ENCODE measurements at places on chromosomes 3 and 15. TPM values are rescaled to one million over a fixed set of nuclear protein-coding genes. Genes with fewer than 3 reads are reported as not detected.

- no peak for DNase-seq
Observed at GRCh38 chr3:121924734-121925133, 30.5 kb downstream of the SLC15A2 start.

DNA sequence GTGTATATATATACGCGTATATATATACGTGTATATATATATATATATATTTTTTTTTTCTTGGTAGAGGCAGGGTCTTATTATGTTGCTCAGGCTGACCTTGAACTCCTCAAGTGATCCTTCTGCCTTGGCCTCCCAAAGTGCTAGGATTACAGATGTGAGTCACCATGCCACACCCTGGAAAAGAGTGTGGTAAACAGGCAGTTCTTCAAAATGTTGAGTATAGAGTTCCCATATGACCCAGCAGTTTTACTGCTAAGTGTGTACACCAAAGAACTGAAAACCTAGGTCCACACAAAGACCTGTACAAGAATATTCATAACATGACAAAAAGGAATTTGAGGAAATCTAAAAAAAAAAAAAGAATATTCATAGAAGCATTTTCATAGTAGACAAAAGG is 71.8 kb upstream of the GCNT3 start:
- no peak for DNase-seq

GRCh38 chr15:94258246-94258645 is 26.9 kb downstream of the MCTP2 start:
- DNase-seq, result no peak

- no peak for DNase-seq
Observed at GRCh38 chr3:164418414-164418813, 659.9 kb downstream of the SI start.

GRCh38 chr15:90033006-90033405 is 31.9 kb downstream of the ZNF710 start:
- DNase-seq, result no peak

GRCh38 chr3:109702252-109702651 is 364.9 kb upstream of the DPPA4 start:
- DNase-seq, result no peak

DNA sequence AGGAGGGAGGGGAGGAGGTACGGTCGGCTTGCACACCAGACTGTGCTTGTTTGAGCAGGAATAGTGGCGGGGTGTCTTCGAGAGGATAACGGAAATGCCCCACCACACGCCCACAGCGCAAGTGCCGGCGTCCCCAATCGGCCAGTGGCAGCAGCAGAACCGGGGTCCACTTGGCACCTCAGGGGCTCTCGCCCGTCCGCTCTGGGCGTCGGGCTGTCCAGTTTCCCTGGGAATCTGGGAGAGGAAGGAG is 53.7 kb downstream of the CCDC54 start:
- DNase-seq, result no peak

DNA sequence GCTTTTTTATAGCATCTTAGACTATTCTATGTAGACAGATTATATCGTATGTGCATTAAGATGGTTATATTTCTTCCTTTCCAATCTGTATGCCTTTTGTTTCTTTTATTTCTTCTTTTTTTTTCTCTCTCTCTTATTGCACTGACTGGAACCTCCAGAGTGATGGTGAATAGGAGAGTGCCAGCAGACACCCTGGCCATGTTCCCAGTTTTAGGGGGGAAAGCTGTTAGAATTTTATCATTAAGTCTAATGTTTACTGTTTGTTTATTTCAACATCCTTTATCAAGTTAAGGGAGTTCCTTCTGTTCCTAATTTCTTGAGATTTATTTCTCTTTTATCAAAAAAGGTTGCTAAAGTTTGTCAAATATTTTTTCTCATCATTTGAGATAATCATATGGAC is 116.6 kb upstream of the LRTM1 start:
- no peak for DNase-seq

DNA sequence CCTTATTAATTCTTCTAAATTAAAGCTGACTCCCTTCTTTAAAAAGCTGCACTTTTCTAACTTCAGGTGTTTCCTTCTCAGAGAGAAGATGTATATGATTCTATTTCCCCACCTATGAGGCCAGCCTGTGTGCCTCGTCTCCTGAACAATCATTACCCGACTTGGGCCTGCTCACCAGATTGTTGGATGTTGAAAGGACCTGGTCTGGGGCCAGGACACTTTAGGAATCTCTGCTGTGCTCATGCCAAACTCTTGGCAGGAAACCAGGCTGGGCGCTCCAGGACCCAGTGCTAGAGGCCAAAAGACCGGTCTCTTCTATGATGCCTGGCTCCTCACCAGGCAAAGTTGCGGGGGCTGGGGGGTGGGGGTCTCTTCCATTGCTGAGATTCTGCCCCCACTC is 16.9 kb upstream of the LRRC31 start:
- DNase-seq, result no peak

GRCh38 chr15:22908830-22909229 is 70.4 kb downstream of the NIPA2 start:
- no peak for DNase-seq

GRCh38 chr3:179398574-179399231 is 51.2 kb downstream of the MFN1 start:
- DNase-seq, result no peak

DNA sequence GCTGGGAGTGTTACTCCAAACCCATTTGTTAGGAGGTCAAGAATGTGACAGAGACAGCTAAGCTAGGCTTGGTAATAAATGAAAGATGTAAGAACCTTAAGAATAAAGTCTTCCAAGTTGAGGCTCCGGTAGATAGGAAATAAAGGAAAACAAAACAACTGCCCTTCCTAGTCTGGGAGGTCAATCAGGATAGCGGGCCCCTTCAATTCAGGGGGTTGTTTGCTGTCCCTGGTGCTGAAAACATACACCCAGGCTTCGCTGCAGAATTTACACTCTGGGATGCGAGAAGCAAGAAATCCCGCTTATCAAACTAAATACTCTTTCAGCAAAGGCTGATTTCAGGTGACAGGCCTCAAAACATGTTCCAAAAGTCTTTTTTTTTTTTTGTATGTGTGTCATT is 393.4 kb downstream of the NTRK3 start:
- no peak for DNase-seq

DNA sequence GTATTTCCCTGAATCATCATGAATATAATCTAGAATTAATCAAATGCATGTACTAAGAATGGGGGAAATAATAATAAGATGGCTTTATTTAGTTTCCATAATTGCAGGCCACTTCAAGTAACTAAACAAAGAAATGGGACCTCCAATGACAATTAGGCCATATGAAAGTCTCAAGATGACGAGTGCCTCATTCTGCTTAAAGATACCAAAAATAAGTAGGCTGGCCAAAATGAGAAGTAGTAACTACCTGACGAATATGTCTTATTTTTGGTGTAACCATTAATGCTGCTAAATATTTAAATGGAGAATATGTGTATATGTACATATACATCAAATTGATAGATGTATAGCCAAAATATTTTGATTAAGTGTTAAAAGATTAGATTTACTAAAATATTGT is 932.6 kb downstream of the EPHA3 start:
- DNase-seq, result no peak

GRCh38 chr3:160886421-160886820 is 130.4 kb downstream of the PPM1L start:
- DNase-seq, result no peak

GRCh38 chr3:36678216-36679013 is 85.9 kb downstream of the DCLK3 start:
- no peak for DNase-seq

DNA sequence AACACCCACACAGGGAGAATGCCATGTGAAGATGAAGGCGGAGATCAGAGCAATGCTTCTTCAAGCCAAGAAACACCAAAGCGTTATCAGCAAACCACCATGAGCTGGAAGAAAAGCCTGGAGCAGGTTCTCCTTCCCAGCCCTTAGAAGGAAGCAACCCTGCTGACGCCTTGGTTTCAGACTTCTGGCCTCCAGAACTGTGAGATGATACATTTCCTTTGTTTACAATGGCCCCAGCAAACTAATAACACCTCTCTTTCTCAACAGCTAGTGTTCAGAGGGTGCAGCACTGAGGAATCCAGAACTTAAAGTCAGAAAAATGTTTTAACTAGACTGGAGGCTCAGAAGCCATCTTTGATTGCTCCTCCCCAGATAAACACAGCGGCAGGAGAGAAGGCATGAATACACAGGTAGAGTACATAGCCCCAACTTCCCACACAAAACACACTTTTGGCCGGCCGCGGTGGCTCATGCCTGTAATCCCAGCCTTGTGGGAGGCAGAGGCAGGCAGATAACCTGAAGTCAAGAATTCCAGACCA is 132.4 kb upstream of the LPP start:
- no peak for DNase-seq

DNA sequence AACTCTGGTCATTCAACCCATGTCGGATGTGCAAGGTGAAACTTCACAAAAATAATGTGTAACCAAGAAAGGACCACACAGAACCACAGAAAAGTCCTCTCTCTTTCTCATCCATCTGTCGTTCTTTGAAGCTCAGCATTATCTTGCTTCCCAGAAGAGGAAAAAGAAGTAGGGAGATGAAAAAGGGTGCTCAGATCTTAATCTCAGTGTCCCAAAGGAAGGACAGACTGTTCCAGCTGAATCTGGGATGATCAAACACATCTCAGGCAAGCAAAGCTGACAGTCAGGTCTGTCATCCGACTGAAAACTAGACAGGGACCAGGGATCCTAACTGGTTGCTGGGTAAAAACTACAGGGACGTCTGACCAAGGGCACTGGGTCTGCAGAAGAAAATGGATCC is 16.2 kb downstream of the ARHGEF3 start:
- DNase-seq, result no peak

GRCh38 chr3:16666206-16666605 is 61.0 kb upstream of the DAZL start:
- no peak for DNase-seq

GRCh38 chr3:191343115-191343514 is 12.8 kb upstream of the UTS2B start:
- no peak for DNase-seq

DNA sequence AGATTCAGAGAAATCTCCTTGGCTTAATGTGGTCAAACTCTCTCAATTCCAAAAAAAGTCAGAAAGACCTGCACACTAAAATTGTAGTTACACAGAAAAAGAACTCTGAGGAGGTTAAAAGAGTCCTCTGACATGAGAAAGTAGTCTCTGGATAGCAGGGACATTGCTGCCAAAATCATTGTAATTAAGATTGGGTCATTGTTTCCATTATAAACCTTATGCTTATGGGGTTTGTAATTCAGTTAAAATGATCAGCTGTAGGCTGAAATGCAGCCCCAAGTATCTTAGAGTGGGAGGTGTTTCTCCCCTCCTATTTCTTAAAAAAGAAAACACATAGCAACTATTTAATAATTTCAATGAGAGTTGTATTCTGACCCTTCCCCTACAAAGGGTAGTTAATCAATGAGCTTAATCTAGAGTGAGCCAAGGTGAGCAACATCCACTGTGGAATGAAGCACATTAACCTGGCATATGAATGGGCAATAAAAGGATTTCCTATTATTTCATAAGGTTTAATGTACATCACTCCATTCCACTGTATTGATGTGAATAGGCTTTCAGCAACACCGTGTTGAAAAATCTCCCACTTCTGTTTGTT is 406.9 kb downstream of the TIGIT start:
- DNase-seq, result no peak

- no peak for DNase-seq
Observed at GRCh38 chr15:66164788-66165187, 88.8 kb downstream of the MEGF11 start.

DNA sequence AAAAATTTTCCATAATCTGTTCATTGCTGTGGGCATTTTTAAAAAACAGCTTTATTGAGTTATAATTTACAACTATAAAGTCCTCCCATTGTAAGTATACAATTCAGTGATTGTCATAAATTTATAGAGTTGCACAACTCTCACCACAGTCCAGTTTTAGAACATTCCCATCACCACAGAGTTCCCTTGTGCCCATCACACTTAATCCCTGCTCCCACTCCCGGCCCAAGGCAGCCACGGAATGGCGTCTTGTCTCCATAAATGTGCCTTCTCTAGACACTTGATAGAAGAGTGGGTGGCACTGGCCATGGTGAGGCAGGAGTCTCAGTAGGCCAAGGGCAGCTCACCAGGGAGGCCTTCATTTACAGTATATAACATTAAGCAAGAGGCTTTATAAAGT is 6.3 kb downstream of the TSEN2 start:
- no peak for DNase-seq

SPINK8 gene
- polyA plus RNA-seq, result not detected

ITGA11 gene
- polyA plus RNA-seq, result not detected

DZIP3 gene
- 3.9 TPM for polyA plus RNA-seq

CELSR3 gene
- polyA plus RNA-seq, result 0.25 TPM

PIGZ gene
- 1.5 TPM for polyA plus RNA-seq

SAXO2 gene
- 2.2 TPM for polyA plus RNA-seq

AP2M1 gene
- 520 TPM for polyA plus RNA-seq

UQCRC1 gene
- 473 TPM for polyA plus RNA-seq

LRRC31 gene
- polyA plus RNA-seq, result not detected

ZMYND10 gene
- 0.10 TPM for polyA plus RNA-seq

UNC45A gene
- polyA plus RNA-seq, result 91.0 TPM

CYP1A2 gene
- polyA plus RNA-seq, result 0.09 TPM

NMNAT3 gene
- 1.5 TPM for polyA plus RNA-seq

CCDC54 gene
- not detected for polyA plus RNA-seq

Data from keratinocyte (primary cell).